ENCODE measurements at places on chromosomes 5 and 9.

DNA sequence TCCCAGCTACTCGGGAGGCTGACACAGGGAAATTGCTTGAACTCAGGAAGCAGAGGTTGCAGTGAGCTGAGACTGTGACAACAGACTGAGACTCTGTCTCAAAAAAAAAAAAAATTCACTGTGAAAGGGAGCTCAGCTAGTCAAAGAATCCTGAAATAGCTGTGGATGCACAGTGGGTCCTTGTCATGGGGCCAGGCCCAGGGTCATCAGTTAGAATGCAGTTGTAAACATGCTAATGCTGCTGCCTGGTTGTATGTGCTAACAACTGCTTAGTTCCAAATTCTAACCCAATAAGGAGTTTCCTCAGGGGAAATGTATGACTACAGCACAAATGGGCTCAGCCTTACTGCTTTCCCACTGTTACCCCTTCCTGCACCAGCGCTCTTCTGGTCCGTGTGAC lies 84.0 kb downstream of the PALM2AKAP2 start:
- no peak for DNase-seq

GRCh38 chr9:38620483-38621433 lies at the start of gene ANKRD18A:
TSS of gene ANKRD18A (minus strand) at chr9:38620596. CDS start at chr9:38620285, 311 bp downstream.
- peak; percentile 58 for DNase-seq

DNA sequence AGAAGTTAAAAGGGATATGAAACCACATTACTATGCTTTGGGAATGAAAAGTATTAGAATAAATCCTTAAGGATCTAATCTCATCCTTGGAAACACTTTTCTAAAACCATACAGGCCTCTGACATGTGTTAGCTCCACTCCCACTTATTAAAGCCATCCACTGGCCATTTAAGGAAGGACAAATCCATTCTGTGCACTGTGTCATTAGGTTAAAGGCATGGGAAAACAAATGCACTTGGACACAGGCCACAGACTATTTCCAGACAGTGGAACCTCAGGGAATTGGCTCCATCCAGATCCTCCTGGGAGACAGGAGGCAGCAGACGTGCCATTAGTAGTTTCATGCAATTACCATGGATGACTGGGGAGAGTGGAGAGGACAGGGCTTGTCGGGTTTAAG lies 454.9 kb downstream of the ENC1 start:
- DNase-seq, result no peak

- no peak for DNase-seq
Observed at GRCh38 chr9:136061405-136061804, 33.7 kb downstream of the NACC2 start.

DNA sequence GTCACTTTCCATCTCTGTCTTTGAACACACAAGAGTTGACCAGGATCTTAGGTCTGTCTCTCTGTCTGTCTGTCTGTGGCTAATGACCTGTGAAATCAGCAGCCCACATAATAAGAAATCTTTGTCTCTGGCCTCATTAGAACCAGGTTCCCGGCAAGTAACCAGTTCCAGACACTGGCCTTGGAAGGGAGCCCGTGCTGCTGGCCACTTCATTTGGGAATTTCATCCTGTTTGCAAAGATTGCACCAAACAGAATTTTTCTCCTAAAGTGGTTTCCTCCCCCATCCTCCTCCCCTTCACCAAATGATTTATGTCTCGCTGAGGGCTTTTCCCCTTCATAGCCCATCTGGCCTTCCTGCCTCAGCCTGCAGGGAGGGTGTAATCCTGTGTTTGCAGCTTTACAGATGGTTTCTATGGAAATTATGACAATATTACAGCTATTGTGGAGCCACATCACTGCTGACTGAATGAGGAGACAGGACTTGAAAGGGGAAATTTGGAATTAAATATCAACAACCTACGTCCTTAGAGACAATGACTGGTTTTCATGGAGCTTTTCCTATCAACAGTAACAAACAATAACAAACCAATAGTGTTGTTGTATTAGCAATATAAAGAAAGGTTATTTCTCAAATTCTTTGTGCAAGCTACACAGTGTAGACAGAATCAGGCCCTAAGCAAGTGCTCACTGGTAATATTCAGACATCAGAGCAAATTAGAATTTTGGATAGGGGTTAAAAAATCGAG lies 25.7 kb downstream of the DPYSL3 start:
- no peak for DNase-seq

GRCh38 chr9:134644725-134645606 lies 3.4 kb downstream of the COL5A1 start:
- no peak for DNase-seq

DNA sequence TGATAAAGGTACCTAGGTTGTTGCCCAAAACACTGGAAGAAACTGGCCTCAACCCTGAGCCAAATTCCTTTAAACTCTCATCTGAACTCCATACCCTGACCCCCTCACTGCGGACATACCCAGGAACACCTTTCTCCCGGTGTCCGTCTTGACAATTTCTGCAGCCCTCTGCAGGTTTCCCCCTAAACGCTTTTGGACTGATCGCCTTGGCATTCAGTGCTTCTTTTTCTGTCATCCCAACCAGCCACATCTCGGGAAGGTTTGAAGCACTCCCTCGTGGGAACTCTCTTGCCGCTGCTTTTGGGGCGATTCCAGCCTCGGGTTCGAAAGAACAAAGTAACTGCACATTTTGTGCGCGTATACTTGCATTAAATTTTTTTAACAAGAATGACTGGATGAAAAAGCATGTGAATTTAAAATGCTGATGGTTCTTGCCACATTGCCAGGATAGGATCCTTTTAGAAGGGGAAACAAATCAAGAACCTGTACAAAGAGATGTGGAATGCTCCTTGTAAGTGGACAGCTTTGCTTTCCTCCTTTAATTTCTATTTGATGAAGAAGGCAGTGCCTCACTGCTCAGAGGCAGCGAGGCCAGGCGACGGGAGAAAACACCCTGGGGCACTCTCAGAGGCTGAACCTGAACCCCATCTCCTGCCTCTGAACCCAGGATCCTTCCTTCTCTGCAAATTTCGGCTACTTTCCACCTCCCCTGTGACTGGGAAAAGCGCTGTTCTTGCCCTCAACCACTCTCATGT lies 615 bp downstream of the PSMD5 start:
- no peak for DNase-seq

DNA sequence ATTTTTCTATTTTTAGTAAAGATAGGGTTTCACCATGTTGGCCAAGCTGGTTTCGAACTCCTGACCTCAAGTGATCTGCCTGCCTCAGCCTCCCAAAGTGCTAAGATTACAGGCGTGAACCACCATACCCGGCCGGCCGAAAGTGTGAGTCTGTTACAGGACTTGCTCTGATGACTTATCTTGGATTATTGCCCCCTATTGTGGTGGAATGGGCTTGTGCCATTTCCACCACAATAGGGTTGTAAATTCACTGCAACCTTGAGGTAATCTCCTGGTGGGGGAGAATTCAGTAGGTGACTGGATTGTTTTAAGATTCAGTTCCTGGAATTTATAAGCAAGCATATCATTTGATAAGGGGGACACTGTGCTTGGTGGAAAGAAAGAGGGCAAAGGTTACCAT lies 15.0 kb upstream of the HMGCR start:
- no peak for DNase-seq

GRCh38 chr5:34487956-34488355 lies 168.2 kb upstream of the RAI14 start:
- no peak for DNase-seq

GRCh38 chr5:80238097-80238496 lies 17.8 kb downstream of the SERINC5 start:
- no peak for DNase-seq

DNA sequence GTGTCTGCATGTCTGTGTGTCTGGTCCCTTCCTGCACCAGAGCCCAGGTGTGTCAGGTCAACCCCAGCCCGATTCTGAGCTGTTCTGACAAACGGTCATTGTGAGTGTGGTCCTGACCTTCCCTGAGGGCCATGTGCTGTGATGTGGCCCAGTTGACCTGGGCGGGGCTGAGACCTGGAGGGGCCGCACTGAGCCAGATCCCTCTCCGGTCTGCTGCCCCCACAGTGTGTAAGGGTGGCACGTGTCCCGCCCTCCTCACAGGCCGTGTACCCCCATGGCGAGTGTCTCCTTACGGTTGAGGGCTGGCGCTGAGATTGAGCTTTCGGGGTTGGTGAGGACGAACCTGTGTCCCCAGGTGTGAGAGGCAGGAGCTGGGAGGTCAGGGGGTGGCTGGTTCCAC lies 136.5 kb downstream of the MRPL36 start:
- no peak for DNase-seq

DNA sequence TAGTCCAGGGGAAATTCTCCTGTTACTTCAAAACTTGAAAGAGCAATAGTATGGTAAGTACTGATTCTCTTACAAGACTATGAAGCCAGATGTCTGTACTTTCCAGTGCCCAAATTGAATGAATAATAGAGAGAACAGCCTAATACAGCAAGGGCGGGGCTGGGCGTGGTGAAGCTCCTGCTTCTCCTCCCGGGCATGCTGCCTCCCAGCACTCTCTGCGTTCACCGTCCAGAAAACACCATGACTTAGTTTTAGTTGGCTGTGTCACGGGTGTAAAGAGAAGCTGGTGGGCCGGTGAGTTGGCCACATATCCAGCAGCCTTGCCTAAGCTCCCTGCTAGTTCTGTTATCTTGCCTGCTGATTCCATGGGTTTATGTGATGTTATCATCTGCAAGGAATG lies 40.7 kb upstream of the ADAMTS2 start:
- no peak for DNase-seq

- DNase-seq, result no peak
Observed at GRCh38 chr9:74304598-74304997, 192.5 kb upstream of the RORB start.

- DNase-seq, result no peak
Observed at GRCh38 chr5:150895431-150896428, 9.1 kb downstream of the ZNF300 start.

GRCh38 chr9:81771571-81771970 lies 82.2 kb upstream of the TLE1 start:
- no peak for DNase-seq

DNA sequence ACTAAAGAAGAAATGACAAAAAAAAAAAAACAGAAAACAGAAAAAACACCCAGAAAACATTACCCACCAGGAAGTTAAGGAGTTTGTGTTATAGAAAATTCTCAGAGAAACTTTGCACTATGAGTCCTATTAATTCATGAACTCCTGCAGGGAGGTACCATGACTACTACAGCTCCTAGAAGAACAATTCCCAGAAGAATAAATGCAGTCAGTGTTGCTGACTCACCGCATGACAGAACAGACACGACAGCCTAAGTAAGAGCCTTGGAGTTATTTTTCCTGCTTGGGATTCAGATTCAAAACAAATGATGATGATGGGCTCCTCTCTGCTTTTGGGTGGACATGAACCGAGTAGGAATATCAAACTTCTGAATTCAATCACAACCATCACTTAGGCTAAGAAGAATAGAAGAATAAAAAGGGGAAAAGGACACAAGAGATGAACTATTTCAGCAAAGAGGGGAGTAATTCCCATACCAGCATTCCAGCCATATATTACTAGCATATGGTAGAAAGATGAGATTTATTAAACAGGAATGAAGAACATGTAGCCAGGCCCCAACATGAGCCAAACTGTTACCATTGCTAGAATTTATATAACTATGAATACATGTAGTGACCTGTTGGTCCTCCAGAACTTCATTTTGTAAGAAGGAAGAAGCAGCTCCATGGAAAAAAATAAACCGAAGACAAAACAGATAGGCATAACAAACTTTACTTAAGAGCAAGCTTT lies 209.6 kb upstream of the PDE4D start:
- DNase-seq, result no peak

- DNase-seq, result no peak
Observed at GRCh38 chr5:1874348-1874747, 8.4 kb downstream of the IRX4 start.

DNA sequence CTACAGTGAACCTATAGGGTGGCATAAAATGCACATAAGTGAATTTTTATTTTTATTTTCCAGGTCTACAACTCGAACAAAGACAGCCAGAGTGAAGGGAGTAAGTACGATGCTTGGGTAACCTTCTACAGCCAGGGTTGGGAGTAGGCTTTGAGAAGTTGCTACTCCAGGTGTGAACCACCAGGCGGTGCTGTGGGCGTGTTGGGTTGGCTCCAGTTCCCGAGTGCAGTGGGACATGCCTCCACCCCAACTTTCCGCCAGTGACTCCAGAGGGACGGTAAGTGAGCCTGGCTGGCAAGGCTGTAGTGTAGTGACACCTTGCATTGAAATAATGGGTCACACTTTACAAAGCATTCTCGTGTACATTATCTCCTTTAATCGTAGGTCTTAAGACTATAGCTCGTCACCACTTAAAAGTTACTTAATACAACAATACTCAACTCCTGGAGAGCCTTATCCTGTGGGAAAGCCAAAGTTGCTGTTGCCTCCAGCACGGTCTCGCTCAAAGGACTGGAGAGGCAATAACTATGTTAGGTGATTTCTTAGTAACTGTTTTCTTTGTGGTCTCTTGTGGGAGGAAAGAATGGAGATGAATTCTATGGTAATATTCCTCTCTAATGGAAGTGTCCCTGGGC lies 244.0 kb downstream of the ARHGAP26 start:
- no peak for DNase-seq

GRCh38 chr9:89868100-89868499 lies 263.3 kb downstream of the GADD45G start:
- DNase-seq, result no peak

- DNase-seq, result no peak
Observed at GRCh38 chr9:100196215-100196614, 97.2 kb downstream of the INVS start.

GRCh38 chr5:72075461-72075860 lies 31.8 kb upstream of the MAP1B start:
- DNase-seq, result no peak

- no peak for DNase-seq
Observed at GRCh38 chr9:134669399-134669955, 27.9 kb downstream of the COL5A1 start.

DNA sequence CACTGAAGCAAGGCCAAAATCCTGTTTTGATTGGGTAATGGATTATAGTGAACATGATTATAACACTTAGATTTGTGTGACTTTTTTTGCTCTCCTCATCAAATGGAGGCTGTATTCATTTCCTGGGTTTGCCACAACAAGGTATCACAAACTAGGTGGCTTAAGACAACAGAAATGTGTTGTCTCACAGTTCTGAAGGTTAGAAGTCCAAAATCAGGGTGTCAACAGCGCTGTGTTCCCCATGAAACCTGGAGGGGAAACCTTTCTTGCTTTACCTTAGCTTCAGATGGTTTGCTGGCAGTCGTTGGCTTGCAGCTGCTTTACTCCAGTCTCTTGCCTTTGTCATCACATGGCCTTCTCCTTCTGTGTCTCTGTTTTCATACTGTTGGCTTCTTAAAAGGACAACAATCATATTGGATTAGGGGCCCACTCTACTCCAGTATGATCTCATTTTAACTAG lies 32.4 kb downstream of the CDC42SE2 start:
- DNase-seq, result no peak

- no peak for DNase-seq
Observed at GRCh38 chr9:23229890-23230317, 596.1 kb downstream of the ELAVL2 start.
